Stimulated activated naive CD4-positive, alpha-beta T cell (primary cell): ENCODE measurements at places on chromosomes 2 and 18.

DNA sequence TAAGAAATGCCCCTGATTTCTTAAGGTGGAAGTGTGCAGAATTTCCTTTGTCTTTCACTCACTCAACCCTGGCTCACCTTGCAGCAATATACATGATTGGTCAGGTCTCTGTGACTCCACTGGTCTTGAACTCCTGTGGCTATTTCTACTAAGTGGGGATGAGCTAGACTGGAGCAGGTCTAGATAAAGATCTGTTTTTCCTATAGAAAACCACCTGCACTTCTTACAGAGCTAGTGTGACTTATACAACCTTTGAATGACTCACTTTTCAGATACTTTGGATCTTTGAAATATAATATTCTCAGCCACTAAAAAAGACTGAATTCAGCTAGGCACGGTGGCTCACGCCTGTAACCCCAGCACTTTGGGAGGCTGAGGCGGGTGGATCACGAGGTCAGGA is 98.5 kb upstream of the KCTD1 start:
- DNase-seq: no peak

DNA sequence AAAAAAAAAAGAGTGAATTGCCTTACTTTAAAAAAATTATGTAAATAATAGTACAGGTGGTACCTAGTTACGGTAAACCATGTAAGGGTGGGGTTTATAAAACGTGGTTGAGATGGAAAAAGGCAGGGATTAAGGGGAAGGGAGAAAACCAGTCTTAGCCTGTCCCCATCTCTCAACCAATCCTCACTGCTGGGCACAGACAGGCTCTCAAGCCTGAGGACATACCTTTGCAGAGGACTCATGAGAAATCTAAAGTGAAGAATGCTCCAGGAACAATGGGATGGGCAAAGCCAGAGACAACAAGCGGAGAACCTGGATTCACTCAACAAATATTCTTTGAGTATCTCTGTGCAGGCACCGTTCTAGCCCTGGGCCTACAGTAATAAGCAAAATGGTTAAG is 3.4 kb upstream of the IGFBP2 start:
- no peak for DNase-seq

DNA sequence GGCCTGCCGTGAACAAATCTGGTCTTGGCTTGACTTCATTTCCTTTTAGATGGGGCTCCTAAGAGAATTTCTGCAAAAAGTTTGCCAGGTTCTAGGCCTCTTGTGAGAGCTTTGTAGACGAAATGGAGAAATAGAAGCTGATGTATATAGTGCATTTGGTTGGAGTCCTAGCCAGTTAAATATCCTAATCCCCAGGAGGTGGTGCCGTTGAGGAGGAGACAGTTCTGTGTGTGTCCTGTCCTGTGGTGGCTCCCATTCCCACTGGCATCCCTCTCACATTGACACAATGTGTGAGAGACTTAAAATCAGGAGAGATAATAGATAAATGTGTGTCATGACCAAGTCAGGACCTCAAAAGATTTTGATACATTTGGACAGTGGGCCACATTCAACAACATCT is 34.6 kb upstream of the DNER start:
- DNase-seq: no peak

DNA sequence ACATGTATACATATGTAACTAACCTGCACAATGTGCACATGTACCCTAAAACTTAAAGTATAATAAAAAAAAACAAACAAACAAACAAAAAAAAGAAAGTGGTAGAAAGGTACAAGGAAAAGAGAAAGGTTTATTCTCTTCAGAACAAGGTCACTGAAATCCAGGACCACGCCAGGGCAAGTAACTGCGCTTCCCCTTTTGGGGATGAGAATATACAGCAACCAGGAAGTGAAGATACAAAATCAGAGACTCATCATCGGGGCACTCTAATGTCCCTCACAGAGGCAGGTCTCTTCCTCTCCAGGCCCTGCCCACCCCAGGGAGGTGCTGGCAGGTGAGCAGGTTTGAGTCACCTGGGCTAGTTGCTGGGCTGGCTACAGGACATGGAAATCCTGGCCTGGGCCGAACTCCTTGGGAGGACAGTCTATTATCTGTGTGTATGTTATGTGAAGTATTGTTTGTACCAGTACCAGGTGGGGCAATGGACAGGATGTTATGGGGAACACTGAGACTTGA is 100.4 kb upstream of the GPR45 start:
- no peak for DNase-seq

DNA sequence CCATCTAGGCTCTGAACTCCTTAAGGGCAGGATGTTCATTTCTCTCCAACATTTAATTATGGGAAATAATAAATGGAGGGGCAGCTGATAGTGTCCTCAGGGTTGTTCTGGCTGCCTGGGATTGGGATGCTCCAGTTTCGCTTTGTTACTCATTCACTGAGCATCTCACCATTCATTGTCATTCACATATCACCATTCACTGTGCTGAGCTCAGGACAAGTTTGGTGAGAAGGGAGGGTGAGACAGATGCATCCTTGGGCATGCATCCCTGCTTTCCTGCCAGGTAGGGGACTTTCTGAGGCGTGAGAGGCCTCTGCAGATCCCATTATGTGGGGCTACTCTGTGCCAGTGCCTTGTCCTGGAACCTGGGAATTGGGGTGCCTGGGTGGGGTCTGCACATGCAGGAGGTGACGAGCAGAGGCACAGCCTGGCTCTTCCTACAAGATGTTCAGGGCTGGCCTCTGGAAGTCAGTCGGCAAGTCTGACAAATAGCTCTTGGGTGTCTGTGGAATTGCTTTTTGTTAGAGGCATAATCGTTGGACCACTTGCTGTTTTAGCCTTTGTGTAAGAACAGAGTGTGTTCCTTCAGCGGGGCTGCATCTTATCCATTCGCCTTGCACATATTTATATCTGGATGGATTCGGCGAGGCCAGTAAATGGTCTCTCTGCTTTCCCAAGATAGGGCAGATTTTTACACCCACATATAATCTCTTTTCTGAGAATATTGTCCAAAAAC is 323.2 kb upstream of the THSD7B start:
- no peak for DNase-seq

GRCh38 chr2:20656561-20656960 is 5.7 kb upstream of the HS1BP3 start:
- no peak for DNase-seq

- DNase-seq: no peak
Observed at GRCh38 chr2:177118636-177119035, 94.0 kb upstream of the HNRNPA3 start.

DNA sequence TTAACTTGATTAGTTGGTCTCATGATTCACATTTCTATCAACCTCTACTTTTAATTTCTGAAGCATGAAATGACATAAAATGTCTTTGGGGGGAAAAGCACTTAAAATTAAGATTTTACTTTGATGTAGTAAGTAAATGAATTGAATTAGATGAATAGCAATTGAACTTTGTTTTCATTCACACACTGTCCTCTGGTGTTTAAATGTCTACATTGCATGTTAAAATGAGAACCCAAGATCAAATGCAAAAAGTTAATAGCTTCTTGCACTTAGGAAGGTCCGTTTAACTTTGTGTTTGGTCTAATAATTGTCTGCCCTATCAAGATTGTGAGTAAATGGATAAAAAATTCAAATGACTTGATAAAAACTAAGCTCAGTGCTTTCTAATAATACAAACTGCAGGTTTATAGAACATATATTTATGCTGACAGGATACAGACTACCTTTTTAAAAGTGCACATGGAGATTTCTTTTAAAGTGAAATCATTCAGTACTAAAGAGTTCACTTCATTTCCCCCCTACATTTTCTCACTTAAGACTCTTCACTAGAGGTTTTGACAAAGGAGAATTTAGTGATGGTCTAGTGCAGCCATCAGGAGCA is 156.2 kb upstream of the NABP1 start:
- no peak for DNase-seq
